ENCODE measurements at places on chromosomes 11 and 22. TPM values are rescaled to one million over a fixed set of nuclear protein-coding genes. Genes with fewer than 3 reads are reported as not detected.

Gene OR52I1
- not detected for total RNA-seq

Gene TMPRSS13
- not detected for total RNA-seq

Gene GLB1L2
- total RNA-seq, result 2.1 TPM

Gene CARD18
- total RNA-seq, result not detected

Gene BARX2
- not detected for total RNA-seq

Gene FGF3
- total RNA-seq, result not detected

Gene MTNR1B
- not detected for total RNA-seq

Gene ACRV1
- not detected for total RNA-seq

Gene GRM5
- total RNA-seq, result not detected

Gene MAP6
- total RNA-seq, result 1.7 TPM

Gene ANO9
- 1.2 TPM for total RNA-seq

Gene ANO1
- 0.82 TPM for total RNA-seq

Gene CDC45
- 24.1 TPM for total RNA-seq

Gene DEFB131B
- total RNA-seq, result not detected

Gene BMAL1
- 11.7 TPM for total RNA-seq

Gene DRD4
- 0.18 TPM for total RNA-seq

Gene CD59
- 806 TPM for total RNA-seq

Gene DENND6B
- 2.7 TPM for total RNA-seq

Gene OR2D2
- total RNA-seq, result not detected

Gene MS4A4A
- not detected for total RNA-seq

Gene OR56A1
- not detected for total RNA-seq

Gene GGTLC2
- total RNA-seq, result not detected

Gene MGAT3
- total RNA-seq, result 0.38 TPM

Gene CBLIF
- total RNA-seq, result not detected

Gene CLDN5
- not detected for total RNA-seq

Gene TMEM191B
- 2.3 TPM for total RNA-seq

Gene CCDC157
- 2.4 TPM for total RNA-seq

Gene PANX3
- not detected for total RNA-seq

Gene SCUBE1
- 0.08 TPM for total RNA-seq

Gene CELSR1
- total RNA-seq, result 27.8 TPM

Gene TTC17
- 36.2 TPM for total RNA-seq

Gene MOGAT2
- not detected for total RNA-seq

Gene LARGE2
- 2.6 TPM for total RNA-seq

Gene FHIP1B
- 16.1 TPM for total RNA-seq

Gene PKP3
- 39.8 TPM for total RNA-seq

Gene PARVG
- not detected for total RNA-seq

Gene GAL3ST1
- total RNA-seq, result 8.6 TPM

Gene TEAD1
- total RNA-seq, result 60.0 TPM

Gene TRPC6
- 1.4 TPM for total RNA-seq

Gene PATE2
- total RNA-seq, result not detected

Gene OR5AL1
- not detected for total RNA-seq

Gene SAA4
- total RNA-seq, result not detected

Gene MS4A1
- not detected for total RNA-seq

Gene PATE4
- not detected for total RNA-seq

Gene GAL
- 22.8 TPM for total RNA-seq

Gene OPCML
- not detected for total RNA-seq

Gene MYBPC3
- total RNA-seq, result 0.08 TPM

Measured in A549 treated with RU486 at 1 μM for 4 hours (cell line).